ENCODE measurements at places on chromosomes 5 and 9.

GRCh38 chr9:108953983-108954574 is 19.9 kb downstream of the ABITRAM start:
- no peak for DNase-seq

DNA sequence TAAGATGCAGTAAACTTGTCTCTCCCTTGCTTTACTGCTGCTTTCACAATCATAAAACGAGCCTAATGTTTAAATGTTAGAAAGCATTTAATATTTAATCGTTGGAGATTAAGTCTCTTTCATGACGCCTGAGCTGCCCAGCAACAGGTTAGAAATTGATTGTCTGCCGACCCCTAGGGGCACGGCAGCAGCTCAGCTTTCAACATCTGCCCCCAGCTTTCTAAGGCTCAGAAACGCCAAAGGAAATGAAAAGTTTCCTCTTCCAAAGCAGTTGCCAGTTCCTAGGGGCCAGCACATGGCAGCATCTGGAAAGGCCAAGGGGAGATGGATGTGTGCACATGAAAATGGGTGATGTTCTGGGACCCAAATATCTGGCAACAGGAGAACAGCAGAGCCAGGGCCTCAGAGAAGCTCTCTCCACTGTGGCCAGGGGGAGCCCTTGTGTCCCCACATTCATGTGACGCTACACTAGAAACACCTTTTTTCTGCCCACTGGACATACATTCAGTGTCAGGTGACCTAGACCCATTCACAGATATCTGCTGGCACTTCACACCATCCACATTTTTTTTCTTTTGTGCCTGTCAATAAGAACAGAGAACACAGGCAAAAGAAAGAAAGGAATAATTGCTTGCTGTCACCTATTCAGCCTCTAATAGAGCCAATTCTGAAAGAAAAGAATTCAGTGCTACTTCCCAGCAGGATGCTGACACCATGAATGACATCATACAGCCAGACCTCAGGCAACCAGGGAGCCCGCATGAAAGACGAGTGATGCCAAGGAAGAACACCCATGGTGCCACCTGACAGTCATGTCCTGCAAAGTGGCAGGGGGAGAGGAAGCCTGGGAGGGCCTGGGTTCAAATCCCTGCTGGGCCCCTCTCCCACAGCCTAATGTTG is 205.0 kb upstream of the TAS2R1 start:
- no peak for DNase-seq

- DNase-seq, result no peak
Observed at GRCh38 chr5:146944764-146945616, 66.4 kb upstream of the PPP2R2B start.

GRCh38 chr5:25851301-25851700 is 1187.1 kb downstream of the CDH9 start:
- DNase-seq, result no peak

- DNase-seq, result peak; percentile 75
Observed at GRCh38 chr5:42951293-42951840, 88.8 kb downstream of the ANXA2R start.

GRCh38 chr5:14491015-14491915 is 90.3 kb upstream of the OTULINL start:
- DNase-seq, result no peak

- no peak for DNase-seq
Observed at GRCh38 chr5:160491438-160491837, 69.8 kb downstream of the PTTG1 start.

GRCh38 chr5:6788956-6789649 is 75.9 kb downstream of the TENT4A start:
- no peak for DNase-seq

DNA sequence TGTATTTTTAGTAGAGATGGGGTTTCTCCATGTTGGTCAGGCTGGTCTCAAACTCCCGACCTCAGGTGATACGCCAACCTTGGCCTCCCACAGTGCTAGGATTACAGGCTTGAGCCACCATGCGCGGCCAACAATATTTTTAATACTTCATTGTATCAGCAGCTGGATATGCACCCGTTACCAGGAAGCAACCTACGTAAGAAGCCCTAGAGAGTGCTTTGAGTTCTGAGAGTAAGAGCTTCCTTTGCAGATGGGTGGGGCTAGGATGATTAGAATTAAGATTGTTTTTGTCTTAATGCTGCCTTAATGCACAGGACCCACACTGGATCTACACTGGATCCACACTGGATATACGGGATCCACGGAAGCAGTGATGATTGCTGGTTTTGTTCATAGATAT is 123.9 kb upstream of the ABCA1 start:
- DNase-seq, result no peak

GRCh38 chr9:137314561-137315560 is 12.8 kb upstream of the NRARP start:
- DNase-seq, result no peak

- DNase-seq, result no peak
Observed at GRCh38 chr9:14747111-14747510, 24.6 kb upstream of the CER1 start.

DNA sequence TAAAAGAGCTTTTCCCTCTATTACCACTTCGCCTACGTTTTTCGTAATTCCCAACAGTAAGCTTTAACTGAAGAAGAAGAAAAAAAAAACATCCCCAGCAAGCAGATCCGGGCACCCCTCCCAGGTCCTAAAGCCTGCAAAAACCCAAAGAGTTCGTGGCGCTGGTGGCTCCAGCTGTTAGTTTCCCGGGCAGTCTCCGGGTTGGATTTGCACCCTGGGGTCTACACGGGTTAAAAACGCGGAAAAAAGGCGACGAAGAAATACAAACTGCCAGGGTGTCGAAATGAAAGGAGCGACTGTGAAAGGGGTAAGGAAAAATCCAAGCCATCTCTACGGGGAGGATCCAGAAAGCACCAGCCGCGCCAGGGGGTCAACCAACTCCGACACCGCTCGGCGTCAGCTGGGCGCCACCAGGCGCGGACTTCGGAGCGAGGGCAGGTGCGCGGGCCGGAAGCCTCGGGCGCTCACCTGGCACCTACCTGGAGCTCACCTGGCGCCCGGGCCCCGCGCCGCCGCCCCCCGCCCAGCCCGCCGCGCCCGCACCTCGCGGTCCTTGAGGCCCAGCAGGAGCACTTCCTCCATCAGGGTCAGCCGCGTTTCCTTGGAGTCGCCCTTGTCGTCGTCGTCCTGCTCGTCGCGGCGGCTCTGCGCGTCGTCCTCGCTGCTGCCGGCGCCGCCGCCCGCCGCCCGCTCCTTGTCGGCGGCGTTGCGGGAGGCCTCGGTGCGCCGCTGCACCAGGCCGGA is 680 bp downstream of the GOLPH3 start:
- DNase-seq, result peak; percentile 5

- peak; percentile 71 for DNase-seq
Observed at GRCh38 chr5:138459311-138459933, 5.9 kb upstream of the EGR1 start.

DNA sequence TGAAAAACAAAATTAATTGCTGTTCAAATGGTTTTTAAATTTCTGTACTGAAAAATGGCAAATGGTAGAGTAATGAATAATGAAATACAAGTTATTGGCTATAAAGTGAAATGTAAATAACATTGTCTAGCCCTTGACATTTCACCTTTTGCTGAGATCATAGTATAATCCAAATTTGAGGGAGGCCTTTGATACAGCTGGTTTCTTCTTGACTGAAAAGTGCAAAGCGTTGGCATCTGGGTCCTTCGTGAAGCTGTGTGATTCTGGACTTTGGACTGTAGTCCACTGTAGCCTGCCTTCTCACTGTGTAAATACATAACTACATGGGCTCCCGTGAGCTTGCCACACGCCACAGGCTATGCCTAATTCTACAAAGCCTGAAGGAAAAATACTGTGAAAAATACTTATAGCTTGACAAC is 52.3 kb downstream of the ARHGEF28 start:
- no peak for DNase-seq

- DNase-seq, result no peak
Observed at GRCh38 chr9:99221266-99221620, 499 bp downstream of the ALG2 start.

All from T follicular helper cell (primary cell).